Stimulated activated CD8-positive, alpha-beta memory T cell treated with anti-CD3 and anti-CD28 coated beads, Interleukin-15, amount 100 ng/mL, for 24 hours (primary cell): ENCODE measurements at places on chromosomes 16 and 17.

DNA sequence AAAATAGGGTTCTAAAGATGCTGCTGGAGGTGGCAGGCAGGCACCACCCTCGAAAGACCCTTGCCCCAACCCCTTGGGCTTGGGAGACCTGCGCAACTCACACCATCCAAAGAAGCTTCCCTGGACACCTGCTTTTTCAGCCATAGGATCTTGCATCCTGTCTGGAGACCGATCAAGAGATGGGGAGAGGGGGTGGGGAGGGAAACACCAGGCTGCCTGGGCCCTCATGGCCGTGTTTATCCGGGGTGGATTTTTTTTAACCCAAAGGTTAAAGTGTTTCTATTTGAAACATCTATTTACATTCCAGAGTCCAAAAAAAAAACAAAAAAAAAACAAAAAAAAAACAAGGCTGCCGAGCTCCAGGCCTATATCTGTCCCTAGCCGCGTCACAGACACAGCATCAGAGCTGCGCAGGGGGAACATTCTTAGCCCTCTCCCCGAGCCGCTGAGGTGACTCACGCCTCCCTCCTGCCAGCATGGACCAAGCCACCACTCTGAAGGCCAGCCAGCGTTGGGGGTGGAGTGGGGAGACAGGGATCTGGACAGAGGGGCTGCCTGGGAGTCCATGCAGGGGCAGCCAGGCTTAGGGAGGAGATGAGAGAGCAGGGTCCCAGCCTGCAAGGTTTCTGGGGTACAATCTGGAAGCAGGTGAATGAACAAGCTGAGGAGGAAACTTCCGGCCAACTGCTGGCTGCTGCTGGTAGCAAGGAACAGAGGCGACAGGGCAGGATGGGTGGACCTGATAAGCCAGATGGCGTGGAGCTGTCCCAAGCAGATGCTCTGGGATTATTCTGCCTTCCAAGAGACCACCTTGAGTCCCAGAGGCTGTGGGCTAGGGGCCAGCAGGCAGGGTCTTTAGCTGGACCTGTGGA is 14.8 kb downstream of the HDAC5 start:
- no peak for DNase-seq

DNA sequence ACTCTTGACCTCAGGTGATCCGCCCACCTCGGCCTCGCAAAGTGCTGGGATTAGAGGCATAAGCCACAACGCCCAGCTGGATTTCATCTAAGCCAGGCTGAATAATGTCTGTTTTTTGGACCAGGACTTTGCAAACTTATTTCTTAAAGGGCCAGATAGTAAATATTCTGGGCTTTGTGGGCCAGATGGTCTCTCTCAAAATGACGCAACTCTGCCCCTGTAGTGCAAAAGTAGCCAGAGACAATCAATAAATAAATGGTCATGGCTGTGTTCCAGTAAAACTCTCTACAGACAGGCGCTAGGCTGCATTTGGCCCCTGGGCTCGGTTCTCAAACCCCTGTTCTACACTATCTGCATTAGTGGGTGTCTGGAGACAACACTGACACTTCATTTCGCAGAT is 121.9 kb upstream of the CDH13 start:
- no peak for DNase-seq

DNA sequence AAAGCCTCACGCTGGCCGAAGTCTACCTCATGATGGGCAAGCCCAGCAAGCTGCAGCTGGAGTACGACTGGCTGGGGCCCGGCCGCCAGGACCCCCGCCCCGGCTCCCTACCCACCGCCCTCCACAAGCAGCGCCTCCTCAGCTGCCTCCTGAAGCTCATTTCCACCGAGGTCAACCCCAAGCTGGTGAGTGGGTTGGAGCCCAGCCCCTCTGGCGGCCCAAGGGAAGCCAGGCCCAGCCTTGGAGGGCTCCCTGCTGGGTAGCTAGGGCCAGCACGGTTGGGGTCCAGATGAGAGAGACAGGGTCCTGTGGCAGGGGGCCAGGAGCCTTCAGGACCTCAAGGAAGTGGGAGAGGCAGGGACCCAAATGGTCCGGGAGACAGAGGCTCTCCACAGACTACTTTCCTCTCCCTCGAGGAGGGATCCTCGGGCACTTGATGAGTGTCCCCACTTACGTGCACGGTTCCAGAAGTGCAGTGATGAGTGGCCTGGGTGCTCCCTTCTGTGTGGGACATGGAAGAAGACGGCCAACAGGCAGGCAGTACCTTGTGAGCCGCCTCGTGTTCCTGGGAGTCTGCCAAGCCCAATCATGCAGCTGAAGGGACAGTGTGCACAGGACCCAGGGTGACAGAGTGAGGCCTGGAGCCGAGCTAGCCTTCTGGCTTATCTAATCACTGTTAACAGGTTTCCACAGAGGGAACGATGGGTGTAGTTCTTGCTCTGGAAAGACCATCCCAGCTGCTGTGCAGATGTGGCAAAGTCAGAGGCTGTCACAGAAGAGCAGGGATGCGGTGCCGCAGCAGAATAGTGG is 21.1 kb upstream of the JPT2 start:
- DNase-seq = no peak

DNA sequence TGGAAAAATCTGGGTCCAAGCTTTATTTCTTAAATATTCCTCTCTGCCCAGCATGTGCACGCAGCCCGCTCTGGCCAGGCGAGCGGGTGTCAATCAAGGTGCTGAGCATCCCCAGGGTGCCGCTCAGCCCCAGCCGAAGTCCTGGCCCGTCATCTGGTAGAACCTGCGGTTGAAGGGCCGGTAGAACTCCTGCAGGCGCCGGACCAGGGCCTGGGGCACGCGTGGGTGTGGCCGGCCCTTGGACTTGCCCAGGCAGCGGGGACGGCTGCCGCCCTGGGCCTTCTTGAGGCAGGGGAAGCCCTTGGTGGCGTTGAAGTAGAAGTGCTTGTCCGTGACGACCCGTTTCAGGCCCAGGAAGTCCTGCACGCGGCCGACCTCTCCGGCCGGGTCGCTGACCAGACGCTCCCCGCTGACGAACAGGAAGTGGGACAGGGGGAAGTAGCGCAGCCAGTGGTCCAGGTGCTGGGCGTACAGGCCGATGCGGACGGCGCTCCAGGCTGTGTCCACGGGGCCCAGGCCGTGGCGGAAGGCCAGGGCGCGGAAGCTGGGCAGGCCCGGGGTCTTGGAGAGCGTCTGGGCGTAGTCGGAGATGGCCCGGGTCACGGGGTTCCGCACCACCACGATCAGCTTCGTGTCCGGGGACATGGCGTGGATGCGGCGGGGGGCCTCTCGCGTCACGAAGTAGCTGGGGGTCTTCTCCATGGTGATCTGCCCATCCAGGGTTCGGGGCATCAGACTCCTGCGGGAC is 6.6 kb downstream of the HS3ST6 start:
- DNase-seq = no peak

- no peak for DNase-seq
Observed at GRCh38 chr16:74305281-74305680, 8.7 kb downstream of the PSMD7 start.

DNA sequence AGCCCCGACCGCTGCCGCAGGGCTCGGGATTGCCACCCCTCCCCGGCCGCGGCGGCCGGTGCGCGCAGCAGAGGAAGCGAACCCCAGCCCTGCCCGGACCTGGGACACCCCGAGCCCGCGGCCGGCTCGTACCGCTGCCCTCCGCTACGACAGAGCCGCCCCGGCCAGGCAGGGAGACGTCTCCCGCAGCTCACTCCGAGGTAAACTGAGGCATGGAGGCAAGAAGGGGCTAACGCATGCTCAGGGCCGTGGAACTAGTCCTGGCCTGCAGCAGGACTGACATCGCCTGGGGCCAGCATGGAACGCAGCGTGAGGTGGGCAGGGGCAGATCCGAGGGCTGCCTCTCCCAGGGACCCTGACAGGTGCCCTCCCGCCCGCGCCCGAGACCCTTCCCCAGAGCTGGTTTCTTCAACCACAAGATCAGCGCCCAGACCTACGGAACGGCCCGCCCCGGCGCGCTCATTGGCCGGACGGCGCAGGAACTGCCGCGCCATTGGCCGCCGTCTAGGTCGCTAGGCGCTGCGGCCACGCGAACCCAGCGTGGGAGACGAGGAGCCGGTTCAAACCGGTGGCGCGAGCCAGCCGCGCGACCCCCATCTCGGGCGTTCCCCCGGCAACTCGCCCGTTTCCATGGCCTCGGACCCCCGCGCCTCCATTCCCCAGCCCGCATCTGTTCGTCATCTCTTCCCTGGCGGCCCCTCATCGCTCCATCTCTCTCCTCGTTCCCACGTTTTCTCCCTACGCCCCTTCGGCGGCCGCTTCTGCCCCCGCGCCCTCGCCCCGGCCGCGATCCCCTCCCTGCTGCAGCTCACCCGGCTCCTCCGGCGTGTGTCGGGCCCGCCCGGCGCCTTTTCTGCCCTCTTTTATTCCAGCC is at the start of gene SLC43A2:
Gene SLC43A2, minus strand, starts transcription at position 853 of the 874 bp plus-strand sequence. CDS start 960 bp downstream, outside the sequence.
- DNase-seq = peak; percentile 73
